Activated T-helper 9 cell treated with anti-CD3 and anti-CD28 coated beads, Interleukin-2, amount 50 U/mL, for 16 hours (primary cell): ENCODE measurements at places on chromosomes 1 and 21.

- no peak for DNase-seq
These were observed 338.8 kb upstream of the VAMP3 start for GRCh38 chr1:7432102-7432899.

GRCh38 chr1:55038552-55038838 lies 853 bp upstream of the PCSK9 start:
- DNase-seq = no peak

GRCh38 chr1:239833723-239834122 lies 258.0 kb upstream of the FMN2 start:
- no peak for DNase-seq

DNA sequence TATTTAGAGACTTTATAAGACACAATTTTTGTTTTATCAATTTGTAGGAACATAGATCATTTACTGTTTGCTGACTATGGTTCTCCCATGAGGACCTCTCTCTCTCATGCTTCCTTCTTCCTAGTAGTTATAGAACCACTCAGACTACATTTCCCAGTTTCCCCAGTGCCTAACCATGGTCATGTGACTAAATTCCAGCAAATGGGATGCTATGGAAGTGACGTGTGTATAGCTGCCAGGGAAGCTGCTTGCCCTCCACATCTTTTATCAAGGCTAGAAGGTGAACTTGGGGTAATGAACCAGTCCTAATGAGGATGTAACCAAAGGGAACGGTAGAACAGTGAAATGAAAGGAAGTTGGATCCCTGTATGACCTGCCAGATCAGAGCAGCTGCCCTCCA lies 184.0 kb downstream of the MIS18A start:
- no peak for DNase-seq

GRCh38 chr1:177023726-177024125 lies 140.8 kb downstream of the ASTN1 start:
- no peak for DNase-seq
